ENCODE measurements at places on chromosomes 4 and X.

- no peak for DNase-seq
These were observed 417.4 kb downstream of the TMA16 start for GRCh38 chr4:163911891-163912290.

DNA sequence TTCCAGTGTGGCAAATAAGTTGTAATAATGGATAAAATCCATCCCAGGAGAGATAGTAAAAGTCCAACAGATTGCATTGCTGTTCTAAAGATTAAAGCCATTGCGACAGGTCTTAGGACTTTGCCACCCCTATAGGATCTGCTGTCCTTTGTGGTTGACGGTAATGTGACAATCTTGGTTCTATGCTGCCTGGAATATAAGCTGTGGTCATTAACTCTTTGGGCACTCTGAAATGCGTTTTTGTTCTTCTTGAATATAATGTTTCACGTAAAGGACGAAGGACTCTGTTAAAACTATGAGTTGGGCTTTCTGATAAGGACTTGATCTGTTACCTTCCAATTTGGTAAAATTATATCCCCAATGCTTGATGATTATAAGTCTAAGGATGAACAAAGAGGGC, at the start of gene CLDN24:
TSS of gene CLDN24 (minus strand) at position 101 of the 400 bp plus-strand sequence. CDS start at position 101, 0 bp downstream.
- DNase-seq = no peak

GRCh38 chr4:38867478-38868058, at the start of gene FAM114A1:
Gene FAM114A1, plus strand, starts transcription at chr4:38867806. Its CDS starts 10,273 bp downstream, at chr4:38878079.
- DNase-seq = peak; percentile 37

DNA sequence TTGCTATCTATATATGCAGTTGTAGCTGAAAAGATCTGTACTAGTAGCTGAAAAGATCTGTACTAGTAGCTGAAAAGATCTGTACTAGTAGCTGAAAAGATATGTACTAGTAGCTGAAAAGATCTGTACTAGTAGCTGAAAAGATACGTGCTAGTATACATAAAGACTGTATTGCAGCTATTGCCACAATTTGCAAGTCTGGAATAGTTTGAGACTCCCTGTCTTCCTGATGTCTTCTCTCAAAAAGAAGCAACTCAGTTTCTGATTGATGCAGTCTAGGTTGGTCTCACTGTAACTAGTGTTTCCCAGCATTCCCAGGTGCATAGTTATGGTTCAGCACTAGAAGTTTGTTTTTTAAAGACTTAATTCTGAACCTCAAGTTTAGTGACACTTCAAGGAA, 15.0 kb downstream of the SLAIN2 start:
- no peak for DNase-seq

DNA sequence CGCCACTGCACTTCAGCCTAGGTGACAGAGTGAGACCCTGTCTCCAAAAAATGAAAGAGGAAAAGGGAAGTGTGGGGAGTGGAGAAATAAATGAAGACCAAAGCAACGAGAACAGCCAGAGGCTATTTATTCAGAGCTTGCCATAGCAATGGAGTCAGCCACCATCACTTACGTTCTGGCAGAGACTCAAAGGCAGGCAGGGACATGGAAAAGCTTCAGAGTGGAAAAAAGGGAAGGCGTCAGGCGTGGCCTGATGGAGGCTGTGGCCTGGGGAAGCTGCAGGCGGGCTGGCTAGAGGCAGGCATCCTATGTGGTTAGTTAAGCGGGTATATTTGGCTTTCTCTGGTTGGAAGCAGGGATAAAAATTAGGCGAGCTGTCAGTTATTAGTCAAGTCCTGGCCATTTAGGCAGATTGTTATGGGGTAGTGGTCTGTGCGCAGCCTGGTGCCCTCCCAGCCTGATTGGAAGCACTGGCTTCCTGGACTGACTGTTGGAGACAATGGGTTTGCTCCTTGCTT, 73.3 kb downstream of the DCTD start:
- no peak for DNase-seq

DNA sequence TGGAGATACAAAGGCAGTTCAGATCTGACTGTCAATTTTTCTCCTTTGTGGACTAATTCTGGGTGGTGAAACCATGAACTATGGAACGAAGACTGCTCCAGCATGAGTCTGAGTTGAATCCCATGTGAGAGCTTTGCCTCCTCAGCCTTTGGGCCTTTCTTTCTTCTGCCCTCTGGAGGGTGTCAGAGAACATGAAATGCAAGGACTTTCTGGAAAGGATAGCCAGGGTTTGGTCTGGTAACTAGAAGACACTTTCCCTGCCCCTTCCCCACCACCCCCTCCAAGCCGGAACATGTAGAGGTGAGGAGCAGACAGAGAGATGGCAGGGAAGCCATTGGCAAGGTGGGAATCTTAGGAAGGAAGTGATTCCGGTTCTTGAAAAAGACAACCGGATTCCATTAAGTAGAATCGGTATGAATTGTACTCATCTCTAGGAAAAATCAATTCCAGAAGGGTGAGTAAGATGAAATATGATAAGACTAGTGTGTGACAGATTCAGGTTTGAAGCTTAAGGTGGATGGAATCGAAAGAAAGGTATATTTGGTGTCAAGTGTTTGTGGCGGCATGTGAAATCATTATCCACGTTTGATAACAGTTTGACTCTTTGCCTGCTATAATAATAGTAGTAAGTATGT, 19.0 kb downstream of the FHL1 start:
- no peak for DNase-seq

- DNase-seq = no peak
These were observed 78.5 kb downstream of the ANXA3 start for GRCh38 chr4:78629991-78630541.
